Iris pigment epithelial cell (primary cell): ENCODE measurements at places on chromosomes 11 and 22.

- DNase-seq: no peak
Measured at GRCh38 chr11:31443802-31444201, 65.6 kb downstream of the IMMP1L start.

- no peak for DNase-seq
Measured at GRCh38 chr11:59556917-59557348, 45.6 kb downstream of the OR4D9 start.

- peak; percentile 96 for DNase-seq
Measured at GRCh38 chr11:123473941-123474677, 44.0 kb downstream of the GRAMD1B start.

- DNase-seq: no peak
Measured at GRCh38 chr11:12784987-12785386, 110.8 kb downstream of the TEAD1 start.

- peak; percentile 47 for DNase-seq
Measured at GRCh38 chr11:14376920-14377319, 17.9 kb upstream of the RRAS2 start.

- no peak for DNase-seq
Measured at GRCh38 chr22:39243439-39244135, 1.2 kb downstream of the PDGFB start.
